Left cardiac atrium (tissue), 4 donors: ENCODE measurements at places on chromosomes 6 and 20. TPM values are rescaled to one million over a fixed set of nuclear protein-coding genes. Genes with fewer than 3 reads are reported as not detected.

Gene CEP85L
- total RNA-seq, result 8.5 TPM

Gene LST1
- 9.4 TPM for total RNA-seq

Gene GNAS-AS1
- total RNA-seq, result 0.37 TPM

Gene GRM1
- total RNA-seq, result 0.06 TPM

Gene NKX2-4
- total RNA-seq, result not detected

Gene SPDEF
- total RNA-seq, result 0.16 TPM

Gene FILIP1
- 85.8 TPM for total RNA-seq

Gene PDYN
- total RNA-seq, result not detected

Gene SCRT2
- total RNA-seq, result not detected

Gene SMOC2
- total RNA-seq, result 12.0 TPM

Gene CD83
- 2.3 TPM for total RNA-seq

Gene RSPO3
- 1.9 TPM for total RNA-seq

Gene SRSF12
- 0.65 TPM for total RNA-seq

Gene CLPSL2
- not detected for total RNA-seq

Gene OR2J1
- total RNA-seq, result not detected

Gene CPNE5
- 14.7 TPM for total RNA-seq

Gene SLC17A2
- total RNA-seq, result not detected

Gene CBLN4
- total RNA-seq, result not detected
